ENCODE measurements at places on chromosomes 2 and 18. TPM values are rescaled to one million over a fixed set of nuclear protein-coding genes. Genes with fewer than 3 reads are reported as not detected.

Gene CROCC2
- polyA plus RNA-seq: 0.09 TPM

Gene IAH1
- 46.3 TPM for polyA plus RNA-seq

Gene AOX1
- 27.0 TPM for polyA plus RNA-seq

Gene CHRND
- not detected for polyA plus RNA-seq

Gene FBXO41
- 0.46 TPM for polyA plus RNA-seq

Gene HOXD12
- polyA plus RNA-seq: not detected

Gene PDE6D
- 24.6 TPM for polyA plus RNA-seq

Gene DPYSL5
- polyA plus RNA-seq: not detected

Gene LYPD6
- 1.0 TPM for polyA plus RNA-seq

Gene POMC
- polyA plus RNA-seq: 3.0 TPM

Gene TRPM8
- 0.04 TPM for polyA plus RNA-seq

Gene TRIM54
- polyA plus RNA-seq: not detected

Gene MC4R
- not detected for polyA plus RNA-seq

Gene PMS1
- polyA plus RNA-seq: 4.4 TPM

Gene CXCR1
- polyA plus RNA-seq: 0.07 TPM

Gene CNNM4
- 36.7 TPM for polyA plus RNA-seq

Gene HOXD9
- 1.8 TPM for polyA plus RNA-seq

Gene LPIN2
- 16.2 TPM for polyA plus RNA-seq

Gene CLIP4
- polyA plus RNA-seq: 5.0 TPM

Gene GPR17
- polyA plus RNA-seq: 0.60 TPM

- no peak for DNase-seq
These were observed 1795.7 kb upstream of the PIK3C3 start for GRCh38 chr18:40159141-40160017.

DNA sequence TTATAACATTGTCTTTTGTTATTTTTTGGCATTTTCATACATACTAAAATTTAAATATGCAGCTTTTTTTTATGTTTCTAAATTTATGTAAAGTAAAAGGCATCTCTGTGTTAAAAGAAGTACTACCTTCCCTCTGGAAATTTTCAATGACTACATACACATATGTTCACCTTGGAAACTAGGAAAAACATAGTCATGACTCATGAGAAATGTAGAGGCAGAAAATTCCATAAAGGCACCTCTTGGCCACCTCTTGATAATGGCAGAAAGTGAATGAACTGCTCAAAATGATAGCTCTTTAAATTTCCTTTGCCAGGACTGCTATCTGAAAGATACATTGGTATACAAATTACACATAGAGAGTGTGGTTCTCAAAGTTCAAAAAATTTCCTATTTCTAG, 889.1 kb upstream of the ZEB2 start:
- no peak for DNase-seq

- DNase-seq: peak; percentile 83
These were observed 438.5 kb downstream of the ZNF516 start for GRCh38 chr18:76056471-76057110.

- no peak for DNase-seq
These were observed 3.9 kb downstream of the CTLA4 start for GRCh38 chr2:203871371-203871983.

DNA sequence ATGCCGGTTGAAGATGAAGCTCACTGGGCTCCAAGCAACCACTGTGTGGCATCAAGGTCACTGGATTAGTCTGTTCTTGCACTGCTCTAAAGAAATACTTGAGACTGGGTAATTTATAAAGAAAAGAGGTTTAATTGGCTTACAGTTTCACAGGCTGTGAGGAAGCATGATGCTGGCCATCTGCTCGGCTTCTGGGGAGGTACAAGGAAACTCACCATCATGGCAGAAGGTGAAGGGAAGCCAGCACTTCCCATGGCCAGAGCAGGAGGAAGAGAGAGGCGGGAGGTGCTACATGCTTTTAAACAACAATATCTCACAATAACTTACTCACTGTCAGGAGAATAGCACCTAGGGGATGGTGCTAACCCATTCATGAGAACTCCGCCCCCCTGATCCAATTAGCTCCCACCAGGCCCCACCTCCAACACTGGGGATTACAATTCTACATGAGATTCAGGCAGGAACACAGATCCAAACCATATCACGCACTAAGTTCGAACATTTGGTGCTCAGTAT, 109.7 kb upstream of the MGAT5 start:
- no peak for DNase-seq

GRCh38 chr2:173815772-173816171, 149.4 kb downstream of the SP3 start:
- DNase-seq: no peak

GRCh38 chr2:170123593-170123992, 54.4 kb upstream of the MYO3B start:
- no peak for DNase-seq

DNA sequence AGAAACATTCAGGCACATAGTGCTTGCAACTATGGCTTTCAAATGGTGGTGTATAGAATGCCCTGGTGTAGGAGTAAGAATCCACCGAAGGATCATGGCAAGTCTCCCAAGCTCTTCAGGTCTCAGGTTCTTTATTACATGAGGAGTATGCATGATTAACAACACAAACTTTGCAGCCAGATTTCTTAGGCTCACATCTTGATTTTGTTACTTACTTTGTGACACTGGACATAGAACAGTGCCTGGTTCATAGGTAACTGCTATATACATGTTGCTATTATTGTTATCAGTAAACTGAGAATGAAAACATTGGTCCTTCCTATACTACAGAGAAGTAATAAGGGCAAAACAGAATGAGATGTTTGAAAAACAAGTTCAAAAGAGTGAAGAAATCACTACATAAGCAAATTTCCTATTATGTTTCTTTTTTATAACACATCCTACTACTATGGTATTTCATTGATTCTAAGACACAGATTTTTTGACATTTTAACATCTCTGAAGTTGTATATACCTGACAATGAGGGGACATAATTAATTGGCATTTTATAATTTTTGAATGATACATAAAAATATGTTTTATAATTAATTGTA, 284.9 kb downstream of the C1D start:
- no peak for DNase-seq

- DNase-seq: no peak
These were observed 30.1 kb upstream of the ZNF516 start for GRCh38 chr18:76524900-76525698.

DNA sequence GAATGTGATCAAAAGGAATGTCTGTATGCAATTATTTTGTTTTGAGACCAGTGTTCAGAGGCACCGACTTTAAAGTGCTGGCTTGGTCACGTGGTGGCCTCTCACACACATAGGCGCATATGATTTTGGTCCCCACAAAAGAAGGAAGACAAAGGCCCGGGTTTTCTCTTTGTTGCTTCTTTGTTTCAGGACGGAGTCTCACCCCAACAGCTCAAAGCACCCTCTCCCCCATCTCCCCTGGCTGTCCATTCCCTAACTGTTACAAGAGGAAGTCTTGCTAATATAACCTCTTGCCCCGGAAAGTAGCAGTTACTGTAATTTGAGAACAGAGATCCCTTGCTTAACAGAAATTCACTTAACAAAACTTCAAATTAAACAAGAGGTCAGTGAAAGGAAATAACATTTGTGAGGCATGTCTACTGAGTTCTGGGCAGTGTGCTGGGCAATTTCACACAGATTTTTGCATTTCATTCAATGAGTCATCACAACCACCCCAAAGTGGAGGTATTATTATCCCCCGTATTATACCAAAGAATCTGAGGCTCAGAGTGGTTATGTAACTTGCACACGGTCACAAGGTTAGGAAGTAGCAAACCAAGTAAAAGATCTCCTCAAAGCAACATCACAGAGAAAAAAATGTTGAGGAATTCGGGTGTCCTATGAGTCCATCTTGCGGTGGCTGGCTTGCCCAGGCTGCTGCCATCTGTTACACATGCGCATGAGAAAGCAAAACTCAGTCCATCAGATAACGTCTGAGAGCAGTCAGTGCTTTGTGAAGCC, 75.8 kb downstream of the SDC1 start:
- no peak for DNase-seq

DNA sequence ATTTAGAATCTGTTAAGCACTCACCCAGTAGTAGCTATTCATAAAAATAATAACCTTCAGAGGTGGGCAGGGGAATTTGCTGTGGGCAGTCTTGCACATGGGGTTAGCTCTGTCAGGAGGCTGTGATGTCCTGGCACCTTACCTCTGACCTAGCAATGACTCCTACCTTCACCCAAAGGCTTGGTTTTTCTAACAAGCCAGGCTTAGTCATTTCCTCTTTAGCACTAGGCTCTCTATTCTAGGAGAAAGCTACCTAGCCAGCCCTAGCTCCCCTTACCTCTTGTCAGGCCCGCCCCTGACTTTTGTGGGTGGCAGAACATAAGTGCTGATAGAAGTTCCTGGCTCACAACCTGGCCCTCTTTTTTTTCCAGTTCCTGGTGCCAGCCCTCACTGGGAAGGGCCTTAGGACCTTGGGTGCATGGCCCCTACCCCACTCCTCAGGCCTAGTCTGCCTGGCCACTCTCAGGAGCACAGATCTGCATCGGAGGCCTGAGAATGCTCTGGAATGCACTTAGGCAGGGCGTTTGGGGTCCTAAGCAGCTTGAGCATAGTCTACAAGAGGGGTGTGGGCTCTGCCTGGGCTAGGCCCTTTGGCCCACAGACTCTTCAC, 17.7 kb downstream of the CPLX4 start:
- no peak for DNase-seq

DNA sequence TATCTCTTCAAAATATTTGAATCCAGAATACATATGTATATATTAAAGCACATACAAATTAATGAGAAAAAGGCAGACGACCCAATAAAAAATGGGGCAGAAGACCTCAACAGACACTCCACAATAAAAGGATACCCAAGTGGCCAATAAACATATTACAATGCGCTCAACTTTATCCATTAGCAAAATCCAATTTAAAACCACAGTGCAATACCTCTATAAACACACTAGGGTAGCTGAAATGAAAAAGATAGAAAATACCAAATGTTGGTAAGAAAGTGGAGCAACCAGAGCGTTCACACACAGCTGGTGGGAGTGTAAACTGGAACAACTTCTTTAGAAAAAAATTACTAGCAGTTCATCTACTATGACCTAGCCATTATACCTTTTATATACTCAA, 75.3 kb downstream of the CCDC148 start:
- no peak for DNase-seq

DNA sequence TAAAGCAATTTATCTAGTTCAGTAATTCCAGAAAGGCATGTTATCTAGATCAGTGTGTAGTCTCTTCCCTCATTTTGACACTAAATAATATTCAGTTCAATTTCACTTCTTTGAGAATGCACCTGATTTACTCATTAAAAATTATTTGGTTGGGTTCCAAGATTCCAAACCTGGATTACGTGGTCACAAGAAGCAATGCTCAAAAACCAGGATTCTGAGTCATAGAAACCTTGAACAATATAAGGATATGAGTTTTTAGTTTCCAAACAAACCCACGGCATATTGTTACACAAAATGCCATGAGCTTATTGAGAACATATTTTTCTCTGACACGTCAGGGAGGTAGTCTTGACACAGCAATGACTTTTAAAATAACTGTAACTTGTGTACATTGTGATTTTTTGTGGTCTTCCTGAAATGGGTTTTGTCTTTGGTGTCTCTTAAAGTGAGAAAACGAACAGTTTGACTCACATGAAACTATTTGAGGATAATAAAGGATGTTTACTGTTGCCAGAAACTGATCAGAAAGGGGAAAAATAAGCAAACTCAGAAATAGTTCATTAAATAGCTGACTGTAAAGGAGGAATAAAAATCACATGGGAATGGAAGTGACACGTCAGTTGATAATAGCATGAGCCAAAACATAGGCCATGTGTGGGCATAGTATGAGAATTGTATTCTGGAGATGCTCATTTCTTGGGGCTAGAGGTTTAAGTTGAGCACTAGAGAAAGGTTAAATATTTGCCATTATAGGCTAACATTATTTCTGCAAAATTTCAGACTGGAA, 617.7 kb upstream of the CDH2 start:
- DNase-seq: no peak

DNA sequence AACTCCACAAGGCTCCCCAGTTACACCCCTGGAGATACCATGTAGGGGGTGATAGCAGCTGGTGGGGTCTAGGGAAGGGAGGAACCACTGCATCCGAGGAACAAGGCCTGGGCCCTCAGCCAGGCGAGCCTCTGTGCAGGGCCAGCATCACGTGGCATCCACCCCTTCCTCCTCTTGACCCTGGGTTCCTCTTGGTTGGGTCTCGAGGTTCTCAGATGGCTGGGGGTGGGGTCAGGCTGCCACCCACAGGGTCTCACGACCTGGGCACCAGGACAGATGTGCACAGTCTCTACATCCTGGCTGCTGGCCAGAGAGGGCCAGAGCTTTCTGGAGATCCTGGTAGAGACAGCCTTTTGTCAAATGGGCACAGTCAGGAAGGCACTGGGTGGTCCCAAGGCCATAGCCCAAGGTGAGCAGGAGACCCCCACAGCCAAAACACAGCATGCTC, 10.4 kb downstream of the HS6ST1 start:
- peak; percentile 73 for DNase-seq

- no peak for DNase-seq
These were observed 3.5 kb downstream of the ADCYAP1 start for GRCh38 chr18:907885-908757.

- DNase-seq: no peak
These were observed 86.4 kb upstream of the FN1 start for GRCh38 chr2:215522237-215522636.

- DNase-seq: no peak
These were observed 10.3 kb upstream of the FTCDNL1 start for GRCh38 chr2:199861132-199861774.

GRCh38 chr2:102190430-102191107, 3.7 kb downstream of the IL1RL2 start:
- no peak for DNase-seq

- no peak for DNase-seq
These were observed 18.4 kb downstream of the ABI2 start for GRCh38 chr2:203346612-203347011.

GRCh38 chr2:67716895-67717396, 319.8 kb downstream of the ETAA1 start:
- no peak for DNase-seq

DNA sequence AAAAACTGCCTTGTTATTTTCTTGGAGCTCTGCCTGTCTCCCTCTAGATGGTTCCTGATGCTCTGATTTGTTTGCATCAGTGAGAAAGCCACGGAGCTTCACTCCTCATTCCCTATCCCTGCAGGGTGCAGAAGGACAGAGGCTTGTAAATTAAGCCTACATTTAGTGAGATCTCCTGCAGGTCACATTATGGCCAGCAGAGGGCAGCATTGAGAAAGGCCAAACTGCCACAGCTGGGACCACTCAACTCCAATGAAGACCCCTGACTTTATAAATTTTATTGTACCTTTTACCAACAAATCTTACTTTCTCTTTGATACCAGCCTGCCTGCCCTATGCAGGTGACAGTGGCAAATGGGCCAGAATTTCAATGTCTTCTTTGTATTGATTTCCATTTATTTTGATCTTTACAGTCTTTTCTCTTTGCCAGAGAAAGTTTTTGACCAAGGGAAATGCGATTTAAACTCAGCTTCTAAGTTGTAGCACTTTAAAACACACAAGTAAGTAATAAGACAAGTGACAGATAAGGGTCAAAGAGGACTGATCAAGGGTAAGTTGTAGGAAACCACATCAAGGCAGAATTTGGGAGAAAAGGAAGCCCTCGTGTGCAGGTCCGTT, 1029.1 kb upstream of the KLHL29 start:
- DNase-seq: peak; percentile 69
